Foreskin keratinocyte (primary cell): ENCODE measurements at places on chromosomes 6 and 20. TPM values are rescaled to one million over a fixed set of nuclear protein-coding genes. Genes with fewer than 3 reads are reported as not detected.

Gene ZC3H12D
- total RNA-seq, result under 0.01 and 0.10 TPM in 2 replicates

Gene MTG2
- 29.3 and 35.0 TPM in 2 replicates for total RNA-seq

Gene SNAP25
- total RNA-seq, result not detected in 2 replicates

Gene NFKBIL1
- total RNA-seq, result 14.7 and 16.2 TPM in 2 replicates

Gene ZNF334
- total RNA-seq, result 3.7 and 4.5 TPM in 2 replicates

Gene PLA2G7
- 6.4 and 6.5 TPM in 2 replicates for total RNA-seq

Gene CLDN20
- total RNA-seq, result not detected in 2 replicates

Gene OR2H1
- not detected in 2 replicates for total RNA-seq

GRCh38 chr6:118661831-118662230, 10.4 kb upstream of the CEP85L start:
- no peak for DNase-seq

- DNase-seq, result no peak
These were observed 122.1 kb downstream of the TIAM2 start for GRCh38 chr6:155117256-155117655.

- DNase-seq, result no peak
These were observed 194.8 kb downstream of the PREX1 start for GRCh38 chr20:48632825-48633619.

DNA sequence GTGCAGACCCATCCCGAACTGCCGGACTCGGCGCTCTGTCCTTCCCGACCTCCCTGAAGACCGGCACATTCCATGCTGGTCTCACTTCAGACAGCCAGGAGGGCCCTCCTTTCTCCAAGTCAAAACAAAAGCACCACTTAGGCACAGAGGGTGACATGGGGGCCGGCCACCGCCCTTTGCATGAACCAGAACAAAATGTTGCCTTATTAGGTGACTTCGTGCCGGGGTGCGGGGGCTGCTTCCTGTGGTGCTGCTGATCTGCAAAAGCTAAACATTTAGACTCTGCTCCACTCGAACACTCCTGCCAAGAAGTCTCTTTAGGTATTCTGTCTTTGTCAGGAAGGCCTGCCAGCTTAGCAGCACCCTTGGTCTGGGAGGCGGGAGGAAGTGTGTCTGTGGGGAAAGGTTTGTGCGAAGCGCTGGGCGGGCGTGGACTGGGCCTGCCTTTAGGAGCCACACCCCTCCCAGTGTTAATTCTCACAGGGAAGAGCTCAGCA, 133.8 kb downstream of the SMOC2 start:
- no peak for DNase-seq

DNA sequence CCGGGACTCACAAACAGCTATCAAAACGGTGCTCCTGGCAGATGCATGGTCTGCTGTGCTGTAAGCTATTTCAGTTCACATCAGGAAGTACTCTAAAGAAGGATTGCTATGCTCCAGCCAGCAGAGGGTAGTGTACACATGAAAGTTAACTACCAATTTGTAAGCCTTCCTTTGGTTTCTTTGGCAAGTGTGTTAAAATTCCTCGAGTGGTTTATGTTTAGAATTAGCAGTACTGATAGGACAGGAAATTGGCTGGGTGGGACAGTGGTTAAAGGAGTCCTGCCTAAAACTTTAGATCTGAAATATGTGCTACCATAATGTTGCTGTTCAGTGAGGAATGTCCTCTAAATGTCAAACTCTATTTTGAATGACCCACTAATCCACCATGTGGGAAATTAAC, 47.4 kb downstream of the TRMT11 start:
- no peak for DNase-seq

- DNase-seq, result no peak
These were observed 43.4 kb downstream of the TNFAIP3 start for GRCh38 chr6:137910424-137910834.
